SK-N-SH (cell line): ENCODE measurements at places on chromosomes 1 and 21. TPM values are rescaled to one million over a fixed set of nuclear protein-coding genes. Genes with fewer than 3 reads are reported as not detected.
A peak's percentile ranks its signal among the peaks of the same experiment; 100 is the strongest.

Gene CCDC185
- polyA plus RNA-seq = not detected in 2 replicates

DNA sequence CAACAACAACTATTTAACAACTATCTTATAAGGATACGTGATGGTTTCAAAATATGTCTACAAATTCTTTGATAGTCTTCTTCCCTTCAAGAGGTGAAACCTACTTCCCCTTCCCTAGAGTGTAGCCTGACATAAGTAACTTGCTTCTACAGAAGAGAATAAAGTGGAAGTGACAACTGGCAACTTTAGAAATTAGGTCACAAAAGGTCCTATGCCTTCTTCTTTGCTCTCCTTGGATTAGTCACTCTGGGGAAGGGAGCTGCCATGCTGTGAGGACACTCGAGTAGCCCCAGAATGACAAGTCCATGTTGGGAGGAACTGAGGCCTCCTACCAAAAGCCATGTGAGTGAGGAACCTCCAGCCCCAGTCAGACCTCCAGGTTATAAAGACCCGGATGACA lies 19.2 kb downstream of the EFCAB14 start:
- DNase-seq = no peak
- no peaks in the 10 kb centered on the region for H3K4me1 ChIP-seq
- H3K4me3 ChIP-seq = no peak overlapping the region
- H3K27ac ChIP-seq = no peak overlapping the region
- H3K36me3 ChIP-seq = peaks cover 59% of the 10 kb centered on the region

DNA sequence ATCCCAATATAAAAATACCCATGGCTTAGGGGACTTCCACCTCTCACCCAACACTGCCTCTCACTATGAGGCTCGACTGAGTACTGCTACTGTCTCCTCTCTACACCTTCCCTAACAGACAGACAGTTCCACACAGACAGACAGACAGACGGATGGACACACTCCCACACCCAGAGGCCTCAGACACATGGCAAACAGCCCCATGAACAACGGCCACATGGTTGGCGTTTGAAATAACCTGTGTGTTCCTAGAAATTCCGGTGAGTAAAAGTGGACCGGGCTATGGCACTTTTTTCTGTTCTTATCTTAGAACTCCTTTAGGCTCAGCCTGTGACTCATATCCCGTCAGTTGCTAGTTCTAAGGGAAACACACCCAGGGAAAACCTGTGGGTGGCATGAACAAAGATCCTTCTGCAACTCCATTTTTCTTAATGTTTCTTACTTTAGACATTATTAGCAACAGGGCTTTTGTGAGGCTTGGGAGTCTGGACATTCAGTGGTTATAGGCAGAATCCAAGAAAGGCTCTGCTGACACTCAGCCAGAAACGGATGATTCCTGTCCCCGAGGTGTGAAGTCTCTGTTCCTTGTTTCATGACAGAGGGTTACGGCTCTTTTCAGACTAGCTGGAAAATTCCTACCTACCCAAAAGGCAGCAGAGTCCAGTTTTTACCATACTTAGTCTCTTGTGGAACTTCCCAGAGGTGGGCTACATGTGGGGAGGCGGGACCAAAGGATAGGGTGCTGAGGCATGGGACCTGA lies 90.5 kb upstream of the TLR5 start:
- no peak overlapping the region for H3K27ac ChIP-seq
- no peak overlapping the region for H3K4me3 ChIP-seq
- H3K36me3 ChIP-seq = no peaks in the 10 kb centered on the region

Gene MYCL
- polyA plus RNA-seq = 0.48 and 0.57 TPM in 2 replicates

Gene PTPRC
- 0.03 and 0.11 TPM in 2 replicates for polyA plus RNA-seq

- H3K27ac ChIP-seq = no peak overlapping the region
- peaks cover 63% of the 10 kb centered on the region; the same call in 1 of the 2 replicates for H3K4me1 ChIP-seq
- DNase-seq = no peak
- H3K36me3 ChIP-seq = no peaks in the 10 kb centered on the region
- H3K27me3 ChIP-seq = no peaks in the 10 kb centered on the region
Observed at GRCh38 chr1:41449326-41449921, 35.1 kb downstream of the EDN2 start.

- no peaks in the 10 kb centered on the region for H3K27me3 ChIP-seq
- H3K36me3 ChIP-seq = no peaks in the 10 kb centered on the region
- H3K4me1 ChIP-seq = no peaks in the 10 kb centered on the region
- DNase-seq = peak; percentile 74
- no peak overlapping the region for H3K27ac ChIP-seq
Observed at GRCh38 chr1:36524359-36525062, 41.8 kb upstream of the CSF3R start.

DNA sequence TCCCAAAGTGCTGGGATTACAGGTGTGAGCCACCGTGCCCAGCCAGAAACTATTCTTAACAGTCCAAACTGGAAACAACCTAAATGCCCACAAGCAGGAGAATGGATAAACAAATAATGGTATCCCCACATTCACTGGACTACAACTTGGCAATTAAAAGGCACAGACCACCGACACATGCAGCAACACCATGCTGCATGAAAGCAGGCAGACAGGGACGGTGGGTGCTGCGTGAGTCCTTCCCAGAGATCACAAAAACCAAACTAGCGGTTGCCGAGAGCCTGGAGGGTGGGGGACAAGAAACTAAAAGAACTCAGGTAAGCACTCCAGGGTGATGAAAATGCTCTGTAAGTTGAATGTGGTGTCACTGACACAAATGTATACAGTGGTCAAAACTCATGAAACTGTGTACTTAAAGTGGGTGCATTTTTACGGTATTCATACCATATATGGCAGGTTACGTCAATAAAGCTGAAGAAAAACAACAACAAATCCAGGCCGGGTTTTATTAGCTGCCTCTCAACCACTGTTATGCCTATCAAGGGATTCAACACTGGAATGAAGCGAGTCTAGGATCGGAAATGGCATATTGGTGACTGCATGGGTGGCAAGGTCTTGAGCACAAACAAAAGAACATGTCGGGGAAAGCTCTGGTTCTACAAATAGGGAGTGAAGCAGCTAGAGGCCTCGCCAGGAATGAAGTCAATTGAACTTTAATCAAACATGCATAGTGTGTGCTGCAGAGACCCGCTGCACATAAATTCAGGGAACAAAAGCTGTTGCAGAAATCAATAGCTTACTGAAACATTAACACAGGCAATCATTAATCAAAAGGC lies 52.4 kb downstream of the SLC45A1 start:
- H3K4me1 ChIP-seq = peaks cover 45% of the 10 kb centered on the region
- no peaks in the 10 kb centered on the region for H3K27me3 ChIP-seq
- peak overlapping the region; percentile 50; the same call in 1 of the 2 replicates for H3K27ac ChIP-seq
- H3K36me3 ChIP-seq = peaks cover 12% of the 10 kb centered on the region
- DNase-seq = no peak

Gene ZBED6
- polyA plus RNA-seq = 2.5 and 3.2 TPM in 2 replicates

DNA sequence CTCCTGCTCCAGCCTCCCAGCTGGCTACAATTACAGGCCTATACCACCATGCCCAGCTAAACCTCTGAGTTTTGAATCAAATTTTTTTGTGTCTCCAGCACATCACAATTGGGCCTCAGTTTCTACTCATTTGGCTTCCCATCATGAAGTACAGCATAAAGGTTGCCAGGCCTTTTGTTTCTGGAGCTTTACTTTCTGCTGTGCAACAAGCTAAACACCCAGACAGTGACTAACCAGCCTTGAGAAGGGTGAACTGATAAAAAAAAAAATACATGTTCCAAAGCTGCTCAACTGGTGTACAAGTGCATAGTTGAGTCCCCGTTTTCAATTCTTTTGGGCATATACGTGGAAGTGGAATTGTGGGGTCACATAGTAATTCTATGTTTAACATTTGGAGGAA lies 25.1 kb downstream of the TIAM1 start:
- no peaks in the 10 kb centered on the region for H3K27me3 ChIP-seq
- no peak overlapping the region for H3K4me3 ChIP-seq
- no peak for DNase-seq

DNA sequence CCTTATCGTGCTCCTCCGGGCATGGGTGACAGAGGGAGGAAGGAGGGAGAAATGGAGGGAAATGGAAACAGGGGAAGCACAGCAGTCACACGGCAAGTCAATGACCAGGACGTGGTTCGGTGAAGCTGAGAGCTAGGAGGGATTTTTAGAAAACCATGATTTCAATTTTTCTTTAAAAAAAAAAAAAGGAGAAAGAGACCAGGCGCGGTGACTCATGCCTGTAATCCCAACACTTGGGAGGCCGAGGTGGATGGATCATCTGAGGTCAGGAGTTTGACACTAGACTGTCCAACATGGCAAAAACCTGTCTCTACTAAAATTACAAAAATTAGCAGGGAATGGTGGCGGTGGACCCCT lies 776 bp upstream of the TNFRSF9 start:
- H3K36me3 ChIP-seq = no peaks in the 10 kb centered on the region
- peak overlapping the region; percentile 69 for H3K27ac ChIP-seq
- H3K4me1 ChIP-seq = peaks cover 6% of the 10 kb centered on the region
- H3K4me3 ChIP-seq = no peak overlapping the region
- H3K27me3 ChIP-seq = no peaks in the 10 kb centered on the region
- no peak for DNase-seq

- no peak overlapping the region for H3K4me3 ChIP-seq
- no peak for DNase-seq
- no peaks in the 10 kb centered on the region for H3K4me1 ChIP-seq
- H3K27ac ChIP-seq = no peak overlapping the region
Observed at GRCh38 chr21:21631961-21632360, 633.8 kb downstream of the NCAM2 start.

DNA sequence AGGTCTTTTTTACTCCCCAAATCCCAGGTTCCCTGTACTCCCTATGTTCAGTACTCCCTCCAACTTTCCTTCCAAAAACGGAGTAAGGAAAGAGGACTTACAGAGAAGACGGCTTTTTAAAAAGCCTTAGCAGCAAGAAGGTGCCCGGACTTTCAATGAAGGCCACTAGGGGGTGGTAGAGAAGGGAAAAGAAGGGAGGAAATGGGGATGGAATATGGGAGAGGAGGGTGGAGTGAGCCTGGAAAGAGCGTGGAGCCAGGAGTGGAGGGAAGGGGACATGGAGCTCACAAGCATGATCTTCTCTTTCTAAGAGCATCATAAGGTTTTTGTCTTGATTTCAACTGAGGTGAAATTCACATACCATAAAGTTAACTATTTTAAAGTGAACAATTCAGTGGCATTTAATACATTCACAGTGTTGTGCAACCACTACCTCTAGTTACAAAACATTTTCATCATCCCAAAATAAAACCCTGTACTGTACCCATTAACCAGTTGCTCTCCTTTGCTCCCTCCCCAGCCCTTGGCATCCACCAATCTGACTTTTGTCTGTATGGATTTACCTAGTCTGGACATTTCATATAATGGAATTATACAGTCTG lies 129.9 kb downstream of the ZNF281 start:
- no peaks in the 10 kb centered on the region for H3K36me3 ChIP-seq
- no peak overlapping the region for H3K27ac ChIP-seq
- H3K27me3 ChIP-seq = no peaks in the 10 kb centered on the region
- peak; percentile 62 for DNase-seq

DNA sequence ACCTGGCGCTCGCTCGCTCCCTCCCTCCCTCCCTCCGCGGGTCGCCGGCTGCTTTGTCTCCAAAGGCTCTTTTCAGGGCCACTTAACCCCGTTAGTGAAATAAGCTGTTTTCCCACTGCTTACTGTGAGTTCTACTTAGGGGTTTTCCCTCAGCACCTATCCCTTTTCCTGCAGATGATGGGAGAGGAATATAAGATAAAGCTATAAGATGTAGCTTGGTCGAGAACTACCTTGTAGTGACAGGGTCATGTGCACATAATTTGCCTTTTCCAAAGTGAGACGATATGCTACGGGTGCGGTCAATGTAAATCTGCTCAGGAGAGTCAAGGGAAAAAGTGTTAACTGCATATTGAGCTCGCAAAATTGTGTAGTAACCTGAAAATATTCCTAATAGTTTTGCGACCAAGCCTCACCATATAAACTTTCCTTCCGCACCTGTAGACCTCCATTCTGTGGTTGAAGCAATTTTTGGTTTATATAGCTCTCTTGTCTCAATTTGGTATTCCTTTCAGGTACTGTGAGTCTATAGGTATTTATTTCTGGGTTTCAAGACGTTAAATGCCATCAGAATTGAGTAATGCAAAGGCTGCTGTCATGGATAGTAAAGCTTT lies 55.8 kb upstream of the BOLA1 start:
- H3K4me3 ChIP-seq = peak overlapping the region; percentile 66
- H3K27me3 ChIP-seq = no peaks in the 10 kb centered on the region
- DNase-seq = no peak
- H3K27ac ChIP-seq = peak overlapping the region; percentile 59

Gene OLIG1
- polyA plus RNA-seq = not detected in 2 replicates

Gene TDRD10
- not detected in 2 replicates for polyA plus RNA-seq

Gene DMBX1
- polyA plus RNA-seq = not detected in 2 replicates

Gene UBASH3A
- polyA plus RNA-seq = not detected in 2 replicates

- no peak for DNase-seq
- H3K4me3 ChIP-seq = no peak overlapping the region
- H3K27ac ChIP-seq = peak overlapping the region; percentile 70; the same call in 1 of the 2 replicates
- H3K27me3 ChIP-seq = no peaks in the 10 kb centered on the region
- H3K36me3 ChIP-seq = no peaks in the 10 kb centered on the region
Observed at GRCh38 chr21:25790878-25791204, 56.1 kb downstream of the GABPA start.

DNA sequence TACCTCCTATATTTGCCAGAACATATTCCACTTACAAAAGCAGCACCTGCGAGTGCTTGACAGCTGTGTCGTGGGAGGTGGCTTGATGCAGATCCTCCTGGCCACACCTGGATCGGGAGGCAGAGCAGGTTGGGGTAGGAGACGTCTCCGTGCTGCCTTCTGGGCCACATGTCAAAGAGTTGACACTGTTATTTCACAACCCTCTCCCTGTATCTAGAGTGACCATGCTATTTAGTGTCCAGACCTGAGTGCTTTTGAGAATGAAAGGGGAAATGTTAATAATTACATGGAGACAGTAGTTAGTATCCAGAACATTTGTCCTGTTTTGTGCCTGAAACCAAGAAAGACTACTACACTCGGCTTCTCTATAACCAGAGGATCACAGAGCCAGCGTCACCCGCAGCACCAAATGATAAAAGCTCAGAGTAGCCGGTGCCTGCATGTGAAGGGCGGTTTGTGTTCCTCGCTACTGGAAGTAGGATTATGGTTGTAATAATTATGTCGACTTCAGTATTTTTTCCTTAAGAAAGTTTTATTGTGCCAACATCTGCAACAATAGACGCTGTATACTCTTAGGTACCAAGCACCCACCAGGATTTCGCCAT lies 77.1 kb downstream of the GALNT2 start:
- H3K27ac ChIP-seq = no peak overlapping the region
- H3K4me1 ChIP-seq = peaks cover 31% of the 10 kb centered on the region; the same call in 1 of the 2 replicates
- no peaks in the 10 kb centered on the region for H3K27me3 ChIP-seq
- H3K36me3 ChIP-seq = peaks cover 3% of the 10 kb centered on the region

GRCh38 chr1:4494027-4494426 lies 160.4 kb upstream of the AJAP1 start:
- no peak for DNase-seq
- no peak overlapping the region for H3K27ac ChIP-seq
- H3K27me3 ChIP-seq = no peaks in the 10 kb centered on the region
- no peak overlapping the region for H3K4me3 ChIP-seq

- no peaks in the 10 kb centered on the region for H3K4me1 ChIP-seq
- no peak overlapping the region for H3K27ac ChIP-seq
- H3K4me3 ChIP-seq = no peak overlapping the region
- DNase-seq = no peak
- H3K36me3 ChIP-seq = no peaks in the 10 kb centered on the region
- H3K27me3 ChIP-seq = no peaks in the 10 kb centered on the region
Observed at GRCh38 chr21:37000381-37000780, 6.1 kb upstream of the RIPPLY3 start.
